Activated T-helper 17 cell treated with anti-CD3 and anti-CD28 coated beads, Interleukin-2, amount 50 U/mL, for 72 hours (primary cell): ENCODE measurements at places on chromosomes 11 and 22.

DNA sequence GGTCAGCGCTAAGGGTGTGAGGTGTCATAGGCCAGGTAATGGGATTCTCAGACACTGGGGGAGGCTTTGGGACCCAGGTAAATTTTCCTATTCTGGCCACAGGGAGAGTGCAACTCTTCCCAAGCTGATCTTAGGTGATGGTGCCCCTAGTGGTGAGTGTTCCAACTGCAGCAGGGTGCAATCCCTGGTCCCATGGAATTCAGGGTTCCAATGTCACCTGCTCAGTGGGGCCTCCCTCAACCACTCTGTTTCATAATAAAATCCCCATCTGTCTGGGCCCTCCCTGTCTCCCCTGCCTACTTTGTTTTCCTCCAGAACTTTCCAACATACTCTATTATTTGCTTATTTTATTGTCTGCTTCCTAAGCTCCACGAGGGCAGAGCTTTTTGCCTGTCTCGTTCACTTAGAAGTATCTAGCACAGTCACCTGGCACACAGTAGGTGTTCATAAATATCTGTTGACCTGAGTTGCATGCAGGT lies 2.9 kb upstream of the SGSM1 start:
- no peak for ATAC-seq

DNA sequence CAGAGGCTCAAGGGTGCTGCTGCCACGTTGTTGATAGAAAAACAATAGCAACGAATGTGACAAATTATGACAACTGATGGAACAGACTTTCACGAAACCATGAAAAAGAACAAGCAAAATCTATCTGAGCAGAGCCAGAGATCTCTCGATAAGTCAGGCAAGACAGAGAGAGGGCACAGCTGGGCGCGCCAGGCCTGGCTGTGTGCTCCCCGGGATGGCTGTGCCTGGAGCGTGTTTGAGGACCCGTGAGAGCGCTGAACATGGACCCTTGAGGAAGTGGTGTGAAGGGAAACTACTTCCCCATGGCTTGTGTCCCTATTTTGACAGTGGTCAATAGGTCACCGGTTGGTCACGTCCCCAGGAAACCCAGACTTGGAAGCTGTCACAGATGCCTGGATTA lies 83.1 kb upstream of the FGF3 start:
- no peak for ATAC-seq

GRCh38 chr11:123545726-123546270 lies 108.6 kb downstream of the SCN3B start:
- ATAC-seq: no peak

GRCh38 chr11:115324581-115325432 lies 179.4 kb downstream of the CADM1 start:
- ATAC-seq: peak; percentile 63

GRCh38 chr11:78292109-78292803 lies 103.5 kb downstream of the USP35 start:
- peak; percentile 80 for ATAC-seq

DNA sequence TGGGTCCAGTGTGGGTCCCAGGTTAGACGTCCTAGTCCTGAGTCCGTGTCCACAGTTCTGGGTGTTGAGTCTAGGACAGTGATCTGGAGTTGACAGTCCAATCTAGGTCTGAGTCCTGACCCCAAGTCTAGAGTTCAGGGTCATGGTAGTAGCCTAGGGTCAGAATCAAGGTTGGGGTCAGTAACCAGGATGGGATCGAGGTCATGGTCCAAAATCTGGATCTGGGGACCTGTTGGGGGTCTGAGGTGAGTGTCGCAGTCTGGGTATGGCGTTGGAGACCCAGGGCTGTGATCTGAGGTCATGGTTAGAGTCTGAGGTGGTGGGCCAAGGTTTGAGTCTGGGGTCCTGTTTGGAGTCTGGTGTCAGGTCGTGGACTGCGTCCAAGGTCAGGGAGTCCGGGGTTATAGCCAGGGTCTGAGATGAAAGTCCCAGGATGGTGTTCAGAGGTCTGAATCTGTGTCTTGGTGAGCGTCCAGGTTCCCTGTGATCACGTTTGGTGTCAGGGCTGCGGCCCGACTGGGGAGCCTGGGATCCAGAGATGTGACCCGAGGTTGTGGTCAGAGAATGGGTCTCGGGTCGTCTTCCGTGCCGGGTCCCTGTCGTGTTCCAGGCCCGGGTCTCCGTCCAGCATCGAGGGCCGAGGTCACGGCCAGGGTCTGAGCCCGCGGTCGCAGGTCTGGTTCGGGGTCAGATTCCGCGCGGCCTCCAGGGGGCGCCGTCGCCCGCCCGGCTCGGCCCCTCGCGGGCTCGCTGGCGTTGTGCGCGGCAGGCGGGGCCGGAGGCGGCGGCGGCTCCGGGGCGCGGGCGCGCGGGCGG lies 432 bp upstream of the GRK2 start:
- ATAC-seq: peak; percentile 50

DNA sequence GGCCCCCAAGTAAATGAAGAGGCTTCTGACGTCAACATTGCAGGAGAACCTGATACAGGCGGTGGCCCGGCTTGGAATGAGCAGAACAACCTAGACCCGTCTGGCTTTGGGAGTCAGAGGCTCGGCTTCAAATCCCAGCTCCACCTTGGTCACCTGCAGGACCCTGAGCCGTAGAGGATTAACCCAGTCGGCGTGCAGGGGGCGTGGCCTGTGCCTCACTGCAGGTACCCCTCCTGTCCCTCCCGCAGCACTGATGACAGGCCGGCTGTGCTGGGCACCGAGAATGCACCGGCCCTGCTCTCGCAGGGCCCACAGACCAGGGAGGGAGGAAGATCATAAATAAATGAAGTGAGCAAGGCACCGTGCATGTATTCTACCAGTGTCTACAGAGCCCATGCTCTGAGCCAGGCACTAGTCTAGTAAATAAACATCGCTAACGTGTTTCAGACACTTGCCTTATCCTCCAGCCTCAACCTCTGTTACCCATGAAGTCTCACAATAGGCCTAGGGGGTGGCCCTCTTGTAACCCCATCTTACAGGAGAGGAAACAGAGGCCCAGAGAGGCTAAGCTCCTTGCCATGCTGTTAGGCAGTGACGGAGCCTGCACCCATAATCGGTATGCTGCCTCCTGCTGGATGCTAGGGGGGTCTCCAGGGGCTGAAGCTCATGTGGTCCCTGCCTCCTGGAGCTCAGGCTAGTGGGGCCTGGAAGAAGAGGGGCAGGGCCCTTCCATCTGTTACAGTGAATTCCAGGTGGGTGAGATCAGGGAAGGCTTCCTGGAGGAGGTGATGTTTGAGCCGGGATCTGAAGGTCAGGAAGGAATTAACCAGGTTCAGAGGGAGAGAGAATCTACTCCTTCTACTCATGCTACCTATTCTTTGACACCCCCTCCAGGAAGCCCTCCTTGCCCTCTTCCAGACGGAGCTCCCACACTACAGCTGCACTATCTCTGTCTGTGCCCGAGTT lies 53.4 kb downstream of the RTL6 start:
- no peak for ATAC-seq

DNA sequence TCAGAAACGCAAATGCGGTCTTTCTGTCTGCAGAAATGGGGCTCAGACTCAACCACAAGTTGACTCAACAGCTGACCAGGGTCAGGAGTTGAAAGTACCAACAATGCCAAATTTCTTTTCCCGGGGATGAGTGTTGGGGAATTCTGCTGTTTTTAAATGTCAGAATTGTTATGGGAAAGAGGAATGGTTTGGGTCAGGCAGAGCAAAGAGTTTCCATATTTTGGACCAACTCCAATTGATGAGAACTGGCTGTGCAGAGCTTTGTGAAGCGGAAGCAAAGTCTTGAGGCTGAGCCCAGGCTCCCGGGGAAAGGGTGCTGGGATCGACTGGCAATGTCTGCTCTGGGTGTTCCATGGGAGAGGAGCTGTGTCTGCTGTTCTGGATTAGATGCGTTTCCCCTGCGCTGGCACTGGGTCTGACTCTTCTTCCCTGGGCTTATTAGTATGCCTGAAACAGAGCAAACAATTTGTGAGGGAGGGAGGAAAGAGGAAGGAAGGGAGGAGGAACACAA lies 36.2 kb downstream of the TXN2 start:
- ATAC-seq: no peak

DNA sequence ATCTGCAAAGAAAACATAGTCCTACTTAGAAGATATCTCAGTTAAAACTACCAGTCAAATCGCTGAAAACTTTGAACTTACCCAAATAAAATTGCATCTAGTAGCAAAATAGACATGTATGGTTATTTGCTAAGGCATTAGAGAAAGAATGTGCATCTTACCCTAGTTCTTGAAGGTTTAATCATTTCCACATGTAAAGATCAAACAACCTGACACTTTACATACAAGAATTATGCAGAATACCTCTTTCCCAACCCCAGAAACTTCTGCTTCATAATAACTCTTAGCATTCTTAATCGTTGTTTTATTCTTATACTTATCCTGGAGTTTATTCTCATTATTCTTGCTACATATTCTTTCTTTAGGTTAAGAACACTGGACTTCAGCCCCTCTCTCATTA lies 9.9 kb downstream of the OR5AP2 start:
- no peak for ATAC-seq

GRCh38 chr11:69209038-69209350 lies 53.3 kb downstream of the SMIM38 start:
- ATAC-seq: no peak

DNA sequence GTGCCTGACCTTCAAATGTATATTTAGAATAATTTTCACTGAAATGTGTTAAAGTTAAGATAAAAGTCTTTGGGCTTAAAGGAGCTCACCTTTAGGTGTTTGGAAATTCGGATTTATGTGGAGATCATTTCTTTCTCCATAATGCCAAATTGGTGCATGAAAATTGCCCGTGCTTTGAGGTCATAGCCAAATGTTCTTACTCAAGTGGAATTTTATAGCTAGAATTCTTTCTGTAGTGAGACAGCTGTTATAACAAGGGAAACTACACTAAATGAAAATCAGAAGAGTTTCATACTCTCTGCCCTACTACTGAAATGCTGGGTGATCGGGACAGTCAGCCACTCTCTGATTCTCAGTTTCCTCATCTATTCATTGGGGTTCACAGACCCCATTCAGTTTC lies 89.5 kb upstream of the DBX1 start:
- no peak for ATAC-seq

- ATAC-seq: no peak
Observed at GRCh38 chr11:119493712-119494111, 70.7 kb upstream of the THY1 start.

GRCh38 chr11:31558001-31558400 lies 48.4 kb downstream of the ELP4 start:
- ATAC-seq: no peak

DNA sequence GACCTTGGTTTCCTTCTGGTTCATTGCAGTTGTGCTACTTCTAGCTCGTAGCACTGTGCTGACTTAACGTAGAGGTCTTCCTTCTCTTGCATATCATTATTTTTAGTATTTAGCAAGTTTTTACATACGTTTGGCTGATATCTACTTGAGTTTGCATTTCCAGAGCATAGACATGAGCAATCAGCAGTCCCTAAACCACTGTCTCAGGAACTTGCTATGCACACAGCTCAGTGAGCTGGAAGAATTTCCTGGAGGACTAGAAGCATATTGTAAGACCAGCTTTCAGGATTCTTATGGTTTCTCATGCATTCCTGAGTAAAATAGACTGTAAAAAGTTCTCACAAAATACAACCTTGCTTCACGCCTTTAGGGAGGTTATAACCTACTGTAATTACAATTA lies 226.7 kb upstream of the PDGFD start:
- ATAC-seq: no peak

- peak; percentile 28 for ATAC-seq
Observed at GRCh38 chr11:61954851-61955421, 4.8 kb downstream of the BEST1 start.
